Regular cardiac myocyte (primary cell): ENCODE measurements at places on chromosomes 2 and 18. TPM values are rescaled to one million over a fixed set of nuclear protein-coding genes. Genes with fewer than 3 reads are reported as not detected.

Gene MYO5B
- total RNA-seq: 0.28 and 0.38 TPM in 2 replicates

Gene COLEC12
- 5.0 and 10.1 TPM in 2 replicates for total RNA-seq

Gene UGT1A8
- not detected in 2 replicates for total RNA-seq

Gene RUFY4
- total RNA-seq: not detected in 2 replicates

Gene PROC
- total RNA-seq: under 0.01 TPM in 1 of 2 replicates, not detected in the other

Gene GALR1
- not detected in 2 replicates for total RNA-seq

Gene DYNAP
- not detected in 2 replicates for total RNA-seq

Gene PCARE
- total RNA-seq: not detected in 2 replicates

Gene VRK2
- total RNA-seq: 21.4 and 23.6 TPM in 2 replicates

Gene GAREM1
- total RNA-seq: 2.5 and 3.9 TPM in 2 replicates

Gene DQX1
- total RNA-seq: not detected in 2 replicates

Gene CD8B2
- not detected in 2 replicates for total RNA-seq

Gene GPR17
- total RNA-seq: not detected in 2 replicates

Gene MOGAT1
- not detected in 2 replicates for total RNA-seq

Gene ZNG1B
- 25.9 and 36.9 TPM in 2 replicates for total RNA-seq

Gene CCDC68
- total RNA-seq: 5.0 and 5.9 TPM in 2 replicates
